Renal cortex interstitium (tissue), 15 donors: ENCODE measurements at places on chromosomes 5 and 9.

GRCh38 chr5:124912638-124913328, 166.3 kb upstream of the ZNF608 start:
- no peak for DNase-seq

DNA sequence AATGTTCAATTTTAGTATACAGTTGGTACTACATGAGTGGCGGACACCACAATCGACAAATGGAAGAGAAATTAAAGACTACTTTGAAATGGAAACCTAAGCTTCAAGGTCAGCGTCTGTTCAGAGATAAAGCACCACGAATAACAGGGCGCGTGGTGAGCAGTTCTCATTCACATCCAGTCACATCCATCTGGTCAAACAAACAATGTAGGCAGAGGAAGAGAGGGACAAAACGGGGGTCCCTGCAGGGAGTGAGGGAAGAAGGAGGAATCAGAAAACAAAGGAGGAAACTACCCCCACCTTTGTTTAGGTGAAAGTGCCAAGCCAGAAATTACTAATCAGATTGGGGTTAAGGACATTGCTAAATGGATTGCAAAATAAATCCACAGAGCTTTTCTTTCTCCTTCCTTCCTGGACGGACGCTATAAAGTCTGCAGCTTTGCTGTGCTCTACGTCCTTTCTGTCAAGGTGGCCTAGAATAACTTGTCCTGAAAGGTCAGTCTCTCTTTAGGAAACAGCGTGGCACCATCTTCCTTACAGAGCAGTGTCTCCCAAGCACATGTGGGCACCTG, 138.6 kb downstream of the ENTREP1 start:
- DNase-seq = no peak

GRCh38 chr5:14617441-14617840, 35.8 kb downstream of the OTULINL start:
- no peak for DNase-seq

DNA sequence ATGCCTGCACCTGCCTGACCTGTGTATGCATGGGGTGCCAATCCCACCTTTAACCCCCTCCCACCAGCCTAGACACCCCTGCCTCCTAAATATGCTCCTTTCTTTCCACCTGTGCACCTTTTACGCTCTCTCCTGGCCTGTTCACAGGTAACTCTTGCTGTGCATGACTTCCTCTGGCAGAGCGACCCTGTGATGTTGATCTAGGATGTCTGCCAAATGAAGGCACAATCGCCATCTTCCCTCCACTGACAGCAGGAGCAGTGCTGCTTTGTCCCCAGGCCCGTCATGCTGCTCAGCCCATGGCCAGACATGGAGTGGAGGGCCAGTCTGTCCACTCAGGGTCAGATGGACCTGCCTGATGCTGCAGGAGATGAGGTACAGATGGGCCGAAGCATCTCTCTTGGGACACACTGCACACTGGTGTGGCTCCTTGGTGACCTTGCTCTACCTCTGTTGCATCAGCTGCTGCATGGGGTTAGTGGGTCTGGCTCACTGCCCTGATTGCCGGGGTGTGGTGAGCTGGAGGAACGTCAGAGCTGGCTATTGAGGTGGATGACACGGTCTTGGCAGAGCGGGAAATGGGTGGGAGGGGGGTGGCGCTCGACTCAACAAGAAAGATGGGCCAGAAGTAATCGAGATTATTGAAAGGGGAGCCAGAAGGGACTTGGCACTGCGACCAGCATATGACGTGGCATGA, 101.7 kb upstream of the PITX1 start:
- DNase-seq = no peak

- no peak for DNase-seq
These were observed 243.8 kb upstream of the IRX1 start for GRCh38 chr5:3351581-3352442.

GRCh38 chr5:59039296-59040023, 456.6 kb downstream of the RAB3C start:
- DNase-seq = peak; percentile 44

- DNase-seq = no peak
These were observed 211.3 kb upstream of the KLF4 start for GRCh38 chr9:107700847-107701246.

GRCh38 chr5:134527961-134528424, 2.5 kb downstream of the JADE2 start:
- DNase-seq = no peak

GRCh38 chr9:73006986-73007385, 54.1 kb upstream of the ALDH1A1 start:
- no peak for DNase-seq

DNA sequence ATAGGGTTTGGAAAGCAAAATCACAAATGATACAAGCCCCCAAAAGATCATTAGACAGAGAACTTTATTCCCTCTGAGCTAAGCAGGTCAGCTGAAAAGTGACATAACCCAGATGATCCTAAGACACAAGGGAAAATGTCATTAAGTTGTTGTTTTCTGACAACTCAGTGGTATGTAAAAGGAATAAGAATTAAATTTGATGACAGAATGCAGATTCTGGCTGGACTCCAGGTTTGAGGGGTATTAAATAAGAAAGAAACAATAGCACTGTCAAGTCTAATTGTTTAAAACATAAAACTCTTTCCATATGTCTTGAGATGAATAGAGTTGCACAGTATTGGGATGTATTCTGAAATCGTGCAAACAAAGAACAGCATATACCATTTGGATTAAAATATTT, 429.9 kb downstream of the CAAP1 start:
- no peak for DNase-seq

GRCh38 chr5:72347801-72348308, 27.7 kb downstream of the PTCD2 start:
- no peak for DNase-seq

DNA sequence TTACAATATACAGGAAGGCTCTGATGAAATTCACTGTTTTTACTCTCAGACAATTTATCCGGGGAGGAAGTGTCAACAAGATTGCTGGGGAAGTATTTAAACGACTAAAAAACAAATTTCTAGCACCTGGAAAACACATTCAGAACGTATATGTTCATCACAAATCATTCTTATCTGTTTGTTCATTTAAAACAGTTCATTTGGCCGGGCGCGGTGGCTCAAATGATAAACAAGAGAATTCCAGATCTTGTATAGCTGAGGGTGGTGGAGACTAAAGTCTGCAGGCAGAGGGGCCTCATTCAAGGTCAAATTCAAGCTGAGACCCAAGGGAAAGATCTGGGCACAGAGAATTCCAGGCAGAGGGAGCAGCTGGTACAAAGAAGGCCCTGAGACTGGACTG, 90.0 kb downstream of the STK10 start:
- no peak for DNase-seq

- no peak for DNase-seq
These were observed 21.6 kb downstream of the UBAC1 start for GRCh38 chr9:135939351-135940265.

- no peak for DNase-seq
These were observed 310.0 kb downstream of the KIAA0825 start for GRCh38 chr5:94308442-94308841.

GRCh38 chr9:134947265-134947955, 29.7 kb upstream of the FCN1 start:
- no peak for DNase-seq
